ENCODE measurements at places on chromosomes 11 and 22.

DNA sequence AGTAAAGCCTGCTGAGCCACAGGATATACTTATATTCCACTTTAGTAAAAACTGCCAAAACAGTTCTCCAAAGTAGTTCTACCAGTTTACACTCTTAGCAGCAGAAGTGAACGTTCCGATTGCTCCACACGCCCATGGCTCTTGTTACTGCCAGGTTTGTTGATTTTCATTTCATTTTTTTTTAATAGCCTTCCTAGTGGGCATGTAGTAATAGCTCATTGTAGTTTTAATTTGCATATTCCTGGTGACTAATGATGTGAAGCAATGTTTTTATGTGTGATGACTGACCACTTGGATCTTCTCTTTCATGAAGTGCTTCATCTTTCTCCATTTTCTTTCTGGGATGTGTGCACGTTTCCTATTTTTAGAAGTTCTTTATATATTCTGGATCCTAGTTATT is 4.8 kb upstream of the C11orf97 start:
- DNase-seq: no peak

DNA sequence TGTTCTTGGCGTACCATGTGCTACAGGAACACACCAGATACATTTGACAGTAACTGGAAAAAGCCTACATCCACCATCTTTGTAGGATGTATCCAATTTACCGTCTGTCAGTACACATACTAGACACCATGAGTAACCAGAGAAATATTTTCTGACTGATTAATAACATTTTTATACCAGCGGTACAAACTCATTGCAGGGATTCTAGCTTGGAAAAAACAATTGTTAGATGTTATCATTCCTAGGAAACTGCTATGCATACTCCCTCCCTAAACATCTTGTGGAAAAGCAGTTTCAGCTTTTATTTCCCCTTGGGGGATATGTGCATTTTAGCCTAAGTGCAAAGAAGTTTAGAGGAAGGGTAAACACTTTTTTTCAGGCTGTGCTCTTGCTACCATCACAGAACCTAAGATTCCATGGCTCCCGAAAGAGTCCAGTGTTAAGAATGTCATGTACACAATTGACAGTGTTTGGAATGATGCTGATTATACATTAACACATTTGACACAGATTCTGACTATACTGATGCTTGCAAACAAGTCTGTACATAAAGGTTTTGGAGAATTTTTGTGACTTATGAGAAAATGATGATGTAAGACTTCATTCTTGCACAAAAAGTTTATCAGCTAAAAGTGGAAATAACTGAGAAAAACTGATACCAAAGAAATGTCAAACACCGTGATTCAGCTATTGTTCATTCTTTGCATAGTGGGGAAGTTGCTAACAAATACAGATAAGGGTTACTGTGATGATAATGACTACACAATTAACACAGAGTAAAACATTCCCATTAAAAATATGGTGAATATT is 23.7 kb downstream of the NCF4 start:
- DNase-seq: no peak

GRCh38 chr11:77801477-77801876 is 19.0 kb downstream of the RSF1 start:
- no peak for DNase-seq

- peak; percentile 16 for DNase-seq
Measured at GRCh38 chr22:50009765-50010675, 2.5 kb downstream of the IL17REL start.

- DNase-seq: no peak
Measured at GRCh38 chr22:20793748-20794649, 20.1 kb downstream of the SERPIND1 start.

GRCh38 chr11:132772703-132773545 is 759.4 kb downstream of the OPCML start:
- DNase-seq: no peak

- DNase-seq: no peak
Measured at GRCh38 chr11:59759900-59760299, 4.7 kb downstream of the STX3 start.

GRCh38 chr22:19832476-19833108 is 22.1 kb downstream of the GNB1L start:
- no peak for DNase-seq

GRCh38 chr11:79087961-79088318 is 352.9 kb downstream of the TENM4 start:
- DNase-seq: no peak

- DNase-seq: no peak
Measured at GRCh38 chr11:16099343-16099900, 256.9 kb downstream of the SOX6 start.

GRCh38 chr11:7949934-7950333 is 8.4 kb upstream of the OR10A3 start:
- no peak for DNase-seq

DNA sequence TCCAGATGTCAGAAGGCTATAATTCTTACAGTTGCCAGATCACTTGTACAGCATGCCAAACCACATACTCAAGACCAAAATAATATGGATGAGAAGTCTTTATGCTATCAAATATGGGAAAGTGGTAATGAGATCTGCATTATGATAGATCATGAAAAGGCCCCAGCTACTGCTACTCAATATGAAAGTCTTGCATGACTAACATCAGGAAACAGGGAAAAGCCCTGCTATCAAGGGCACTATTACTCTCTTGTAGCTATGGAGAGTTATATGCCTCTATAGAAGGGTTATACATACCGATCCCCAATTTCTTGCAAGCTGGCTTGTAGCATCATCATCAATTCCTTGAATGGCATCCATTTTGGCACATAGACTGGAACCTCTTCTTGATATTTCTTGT is 30.2 kb upstream of the TMPRSS5 start:
- DNase-seq: no peak

- no peak for DNase-seq
Measured at GRCh38 chr11:122340607-122341290, 224.7 kb upstream of the BLID start.

DNA sequence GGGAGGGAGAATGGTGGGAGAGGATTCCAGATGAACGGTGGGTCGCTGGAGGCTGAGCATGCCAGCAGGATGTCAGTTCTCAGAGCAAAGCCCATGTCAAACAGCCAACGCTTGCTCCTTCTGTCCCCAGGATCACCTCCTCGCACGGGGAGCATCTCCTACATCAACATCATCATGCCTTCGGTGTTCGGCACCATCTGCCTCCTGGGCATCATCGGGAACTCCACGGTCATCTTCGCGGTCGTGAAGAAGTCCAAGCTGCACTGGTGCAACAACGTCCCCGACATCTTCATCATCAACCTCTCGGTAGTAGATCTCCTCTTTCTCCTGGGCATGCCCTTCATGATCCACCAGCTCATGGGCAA is 1.5 kb downstream of the MCHR1 start:
- DNase-seq: no peak

DNA sequence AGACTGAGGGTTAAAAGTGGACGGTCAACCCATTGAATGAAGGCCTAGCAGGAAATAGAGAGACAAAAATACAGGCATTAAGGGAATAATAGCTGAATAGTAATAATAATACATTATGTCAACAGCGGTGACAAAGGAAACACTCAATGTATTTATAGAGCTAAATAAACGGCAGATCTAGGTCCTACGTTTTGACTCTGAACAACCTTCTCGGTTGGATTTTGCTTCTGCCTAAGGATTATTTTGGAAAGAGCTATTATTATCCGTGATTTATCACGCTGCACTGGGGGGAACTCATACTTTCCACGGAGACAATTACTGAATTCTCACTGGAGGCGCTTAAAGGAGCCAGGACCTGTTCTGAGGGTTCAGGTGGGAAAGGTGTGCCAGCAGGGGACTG is 118.2 kb upstream of the KIRREL3 start:
- DNase-seq: no peak

DNA sequence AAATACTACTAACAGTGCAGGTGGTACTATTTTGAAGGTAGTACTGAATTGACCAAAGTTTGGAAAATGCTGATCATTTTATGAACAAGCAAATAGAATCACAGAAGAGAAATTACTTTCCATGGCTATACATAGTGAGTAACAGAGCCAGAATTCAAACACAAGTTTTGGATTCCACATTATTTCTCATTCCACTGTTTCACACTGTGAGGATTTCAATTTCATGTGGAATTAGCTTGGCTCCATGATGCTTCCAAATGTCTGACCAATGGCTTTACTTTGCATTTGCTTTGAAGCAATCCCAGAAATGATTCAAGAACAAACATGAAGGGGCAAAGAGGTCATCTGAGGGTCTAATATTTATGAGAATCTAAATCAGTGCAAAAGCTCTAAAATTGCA is 98.1 kb downstream of the BBOX1 start:
- no peak for DNase-seq

DNA sequence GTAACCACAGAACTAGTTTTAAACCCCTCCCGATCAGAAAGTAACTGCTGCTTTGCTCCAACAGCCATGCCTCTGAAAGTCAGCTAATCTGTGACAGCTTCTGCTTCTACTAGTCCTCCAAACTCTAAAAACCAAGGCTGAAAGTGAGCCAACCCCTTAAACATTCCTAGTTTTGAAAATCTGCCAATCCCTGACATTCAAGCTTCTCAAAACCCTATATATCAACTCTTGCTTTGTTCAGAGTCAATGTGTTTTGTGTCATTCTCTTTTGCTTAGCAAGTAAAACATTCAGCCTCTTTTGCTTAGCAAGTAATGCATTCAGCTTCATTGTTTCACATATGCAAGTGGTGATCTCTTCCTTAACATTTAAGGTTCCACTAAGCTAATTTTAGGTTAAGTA is 56.9 kb downstream of the ATG16L2 start:
- DNase-seq: no peak

GRCh38 chr11:3204141-3205015 is 14.2 kb downstream of the MRGPRG start:
- DNase-seq: no peak

DNA sequence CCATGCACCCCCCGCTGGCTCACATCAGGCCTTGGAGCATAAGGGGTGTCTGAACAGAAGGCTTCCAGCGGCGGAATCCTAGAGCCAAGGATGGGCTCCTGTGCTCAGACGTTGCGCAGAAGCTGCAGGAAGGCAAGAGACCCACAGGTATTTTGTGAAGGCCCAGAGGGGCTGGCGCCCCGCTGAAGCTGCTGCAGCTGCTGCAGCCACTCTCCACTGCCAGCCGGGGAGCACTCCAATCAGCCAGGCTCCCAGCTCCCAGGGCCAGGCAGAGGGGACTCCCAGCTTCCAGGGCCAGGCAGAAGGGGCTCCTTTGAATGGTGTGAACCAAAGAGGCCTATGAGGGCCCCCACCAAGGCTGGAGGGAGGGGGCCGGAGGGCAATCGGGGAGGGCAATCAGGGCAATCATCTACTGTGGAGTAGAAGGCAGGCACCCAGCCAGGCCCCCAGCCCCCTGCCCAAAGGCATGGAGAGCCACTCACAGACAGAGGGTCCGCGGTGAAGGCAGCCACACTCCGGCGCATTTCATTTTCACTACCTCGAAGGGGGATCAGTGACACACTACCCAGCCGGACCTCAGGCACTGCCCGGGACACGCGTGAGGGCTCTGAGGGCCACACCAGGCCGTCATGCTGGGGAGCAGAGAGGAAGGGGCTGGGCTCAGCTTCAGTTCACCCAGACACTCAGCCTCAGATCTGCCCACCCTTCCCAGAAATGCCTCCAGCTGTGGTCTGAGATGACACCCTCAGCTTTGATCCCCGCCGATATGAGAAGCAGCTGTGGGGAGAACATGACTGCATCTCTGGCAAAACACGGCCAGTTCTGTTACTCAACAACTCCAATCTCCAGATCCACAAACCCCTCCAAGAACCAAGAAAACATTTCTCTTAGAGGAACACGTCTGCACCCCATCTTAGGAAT is 11.6 kb upstream of the PDE2A start:
- DNase-seq: no peak

DNA sequence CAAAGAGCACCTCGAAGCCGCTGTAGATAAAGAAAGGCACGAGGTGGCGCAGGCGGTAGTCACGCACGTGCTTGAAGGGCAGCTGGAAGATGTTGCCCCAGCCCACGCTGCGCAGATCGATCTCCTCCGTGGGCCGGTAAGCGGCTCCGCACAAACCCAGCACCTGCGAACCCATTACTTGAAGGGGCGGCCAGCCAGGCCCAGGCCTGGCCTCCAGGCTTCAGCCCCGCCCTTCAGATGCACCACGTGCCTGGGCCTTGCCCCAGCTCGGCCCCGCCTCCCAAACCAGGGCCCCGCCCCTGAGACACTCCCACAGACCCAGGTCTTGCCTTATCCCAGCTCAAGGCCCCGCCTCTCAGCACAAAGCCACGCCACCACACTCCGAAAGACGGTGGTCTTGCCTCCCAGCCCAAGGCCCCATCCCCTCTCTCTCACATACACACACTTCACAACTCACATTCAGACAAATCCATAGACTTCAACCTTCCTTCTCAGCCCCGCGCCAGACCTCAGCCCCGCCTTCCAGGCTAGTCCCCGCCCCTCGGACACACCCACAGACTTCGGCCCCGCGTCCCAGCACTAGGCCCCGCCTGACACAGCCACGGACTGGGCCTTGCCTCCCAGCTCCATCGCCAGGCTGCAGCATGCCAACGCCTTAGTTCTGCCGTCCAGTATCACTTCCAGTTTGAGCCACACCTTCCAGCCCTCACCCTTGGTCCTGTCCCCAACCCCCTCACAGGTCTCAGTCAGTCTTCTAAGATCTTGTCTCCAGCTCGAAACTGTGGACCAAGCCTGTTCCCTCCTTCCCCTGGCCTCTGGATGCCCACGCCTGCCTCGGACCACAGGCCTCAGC is 7.0 kb downstream of the UNC93B1 start:
- no peak for DNase-seq

DNA sequence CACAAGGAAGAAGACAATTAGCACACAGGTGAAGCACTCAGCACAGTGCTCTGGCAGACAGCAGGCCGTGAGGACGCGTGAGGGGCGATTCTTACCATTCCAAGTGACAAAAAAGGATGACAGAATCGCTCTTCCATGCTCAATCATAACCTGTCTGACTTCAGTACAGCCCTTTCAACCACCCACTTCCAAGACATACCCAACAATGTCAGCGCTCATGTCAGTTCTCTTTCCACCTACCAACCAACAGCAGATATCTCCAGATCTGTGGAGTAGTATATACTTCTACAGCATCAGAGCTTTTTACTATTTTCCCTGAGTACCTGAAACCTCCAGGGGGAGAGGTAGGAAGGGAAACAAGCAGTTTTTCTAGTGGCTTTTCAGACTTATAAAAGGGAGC is 40.2 kb downstream of the MORC2 start:
- DNase-seq: no peak

- DNase-seq: no peak
Measured at GRCh38 chr11:614021-614622, 1.6 kb downstream of the IRF7 start.

DNA sequence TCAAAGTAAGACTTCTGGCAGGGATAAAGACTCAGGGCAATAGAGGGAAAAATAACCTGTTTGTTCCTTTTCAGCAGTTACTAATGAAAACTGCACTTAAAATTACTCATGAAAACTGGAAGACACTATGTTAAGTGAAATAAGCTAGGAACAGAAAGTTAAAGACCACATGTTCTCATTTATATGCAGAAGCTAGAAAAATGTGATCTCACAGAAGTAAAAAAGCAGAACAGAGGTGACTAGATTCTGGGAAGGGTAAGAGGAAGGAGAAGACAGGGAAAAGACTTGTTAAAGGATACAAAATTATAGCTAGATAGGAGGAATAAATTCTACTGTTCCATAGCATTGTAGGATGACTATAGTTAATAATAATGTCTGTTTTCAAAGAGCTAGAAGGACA is 22.2 kb downstream of the HPS5 start:
- no peak for DNase-seq

GRCh38 chr22:36331912-36332622 is 55.7 kb downstream of the MYH9 start:
- DNase-seq: peak; percentile 47
